ENCODE measurements at places on chromosomes 4 and X.
A peak's percentile ranks its signal among the peaks of the same experiment; 100 is the strongest.

- no peak for DNase-seq
Measured at GRCh38 chr4:128039568-128039967, 21.5 kb upstream of the LARP1B start.

DNA sequence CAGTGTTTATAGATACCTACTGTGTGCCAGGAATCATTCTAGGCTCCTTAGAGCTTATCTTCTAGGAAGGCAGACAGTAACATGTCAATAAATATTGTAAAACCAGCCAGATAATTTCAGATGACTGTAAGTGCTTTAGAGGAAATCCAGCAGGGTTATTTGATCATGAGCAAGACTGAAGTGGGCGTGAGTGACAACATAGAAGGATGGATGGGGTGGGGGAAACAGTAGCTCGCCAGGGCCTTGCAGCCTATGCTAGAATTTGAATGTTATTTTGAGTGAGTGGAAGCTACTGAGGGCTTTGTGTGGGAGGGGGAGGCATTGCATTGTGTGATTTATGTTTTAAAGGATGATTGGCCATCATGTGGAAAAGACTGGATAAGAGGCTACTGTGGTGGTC is 6.7 kb downstream of the SRD5A3 start:
- DNase-seq = no peak

DNA sequence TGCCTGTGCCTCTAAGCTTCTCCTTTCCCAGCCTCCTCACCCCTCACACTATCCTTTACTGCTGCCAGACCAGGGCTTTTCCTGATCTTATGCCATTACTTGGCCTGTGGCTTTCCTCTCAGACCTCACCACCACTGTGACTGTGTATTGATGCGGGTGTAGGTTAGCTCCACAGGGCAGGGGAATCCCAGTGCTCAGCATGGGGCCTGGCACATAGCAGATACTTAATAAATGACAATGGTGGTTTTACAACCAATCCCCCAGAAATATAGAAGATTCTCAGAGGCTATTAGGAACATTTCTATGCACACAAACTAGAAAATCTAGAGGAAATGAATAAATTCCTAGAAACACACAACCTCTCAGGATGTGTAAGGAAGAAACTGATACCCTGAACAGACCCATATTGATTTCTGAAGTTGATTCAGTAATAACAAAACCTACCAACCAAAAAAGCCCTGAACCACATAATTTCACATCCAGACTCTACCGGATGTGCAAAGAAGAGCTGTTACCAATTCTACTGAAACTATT is 129.6 kb upstream of the QRFPR start:
- DNase-seq = no peak

DNA sequence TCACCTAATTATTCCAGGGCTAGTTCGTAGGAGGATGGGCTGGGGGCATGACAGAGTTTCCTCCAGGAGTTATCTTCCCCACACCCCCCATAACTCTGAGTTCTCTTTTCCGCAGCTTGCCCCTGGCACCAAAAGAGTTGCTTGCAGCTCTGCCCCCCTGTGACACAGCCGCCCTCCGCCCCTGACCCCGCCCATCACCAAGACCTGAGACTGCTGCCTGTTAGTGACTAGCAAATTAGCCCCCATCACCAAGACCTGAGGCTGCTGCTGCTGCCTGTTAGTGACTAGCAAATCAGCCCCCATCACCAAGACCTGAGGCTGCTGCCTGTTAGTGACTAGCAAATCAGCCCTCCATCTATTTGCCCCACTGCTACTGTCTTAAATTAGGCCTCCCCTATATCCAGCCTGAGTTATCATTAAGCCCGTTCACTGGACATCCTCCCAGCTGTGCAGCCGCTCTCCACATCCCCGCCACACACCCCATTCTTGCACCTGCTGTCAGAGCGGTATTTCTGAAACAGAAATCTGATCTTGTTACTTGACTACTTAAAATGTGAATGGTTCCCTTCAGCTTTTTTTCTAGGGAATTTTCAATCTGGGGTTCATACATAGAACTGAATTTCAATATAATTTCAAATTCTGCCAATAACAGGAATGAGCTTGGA is 1.5 kb upstream of the PAPSS1 start:
- DNase-seq = no peak

- no peak for DNase-seq
Measured at GRCh38 chrX:151680805-151681204, 14.5 kb upstream of the PRRG3 start.

DNA sequence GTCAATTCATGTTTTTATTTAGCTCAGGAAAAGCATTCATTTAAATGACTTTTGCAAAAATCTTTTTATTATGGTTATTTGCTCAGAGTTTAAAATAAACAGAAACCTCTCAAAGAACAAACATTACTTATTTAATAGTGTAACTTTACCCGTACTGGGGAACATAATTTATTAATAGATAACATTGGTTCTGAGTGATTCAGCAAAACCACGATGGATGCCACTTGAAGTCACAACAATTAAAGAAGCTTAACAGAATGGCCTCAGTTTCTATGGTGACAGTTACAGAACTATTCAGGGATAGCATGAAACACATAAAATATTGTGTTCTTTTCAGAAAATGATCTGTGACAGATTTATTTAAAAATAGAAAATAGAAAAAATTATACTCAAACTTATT is 368.7 kb downstream of the CCSER1 start:
- DNase-seq = no peak

- no peak for DNase-seq
Measured at GRCh38 chr4:1517592-1518411, 111.6 kb upstream of the NKX1-1 start.

GRCh38 chrX:69286565-69286906 is 121.3 kb upstream of the PJA1 start:
- DNase-seq = no peak

DNA sequence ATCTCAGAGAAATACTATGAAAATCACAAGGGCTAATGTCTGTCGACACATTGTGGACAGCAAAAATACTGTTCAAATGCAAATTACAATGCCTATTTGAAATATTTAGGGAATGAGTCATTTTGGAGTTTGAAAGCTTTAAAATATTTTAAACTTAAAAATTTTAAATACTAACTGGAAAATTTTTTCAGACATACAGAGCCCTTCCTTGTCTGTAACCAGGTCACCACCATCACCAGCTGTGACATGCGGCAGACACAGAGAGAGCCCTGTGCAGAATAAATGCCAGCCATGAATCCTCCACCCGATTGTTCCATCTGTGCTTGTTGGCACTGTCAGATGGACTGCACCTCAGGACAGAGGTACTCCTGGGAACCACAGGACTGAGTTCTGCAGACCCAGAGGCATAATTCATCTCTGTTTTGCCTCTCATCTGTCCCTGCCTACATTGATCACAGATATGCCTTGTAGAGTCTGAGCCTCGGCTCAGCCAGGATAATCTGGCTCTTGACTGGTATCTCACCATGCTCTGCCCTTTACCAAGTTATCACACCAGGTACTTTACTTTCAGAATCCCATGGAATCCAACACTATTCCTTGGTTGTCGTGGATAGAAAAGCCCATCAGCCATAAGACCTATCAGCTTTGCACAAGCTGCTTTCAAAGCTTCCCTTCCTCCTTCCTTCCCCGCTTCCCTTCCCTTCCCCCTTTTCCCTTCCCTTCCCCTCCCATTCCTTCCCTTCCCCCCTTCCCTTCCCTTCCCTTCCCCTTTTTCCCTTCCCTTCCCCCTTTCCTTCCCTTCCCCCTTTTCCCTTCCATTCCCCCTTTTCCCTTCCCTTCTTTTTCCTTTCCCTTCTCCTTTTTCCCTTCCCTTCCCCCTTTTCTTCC is 67.2 kb downstream of the TBC1D9 start:
- DNase-seq = no peak

- no peak for DNase-seq
Measured at GRCh38 chr4:141350122-141350905, 129.6 kb downstream of the ZNF330 start.

GRCh38 chr4:17511509-17511949 is 361 bp downstream of the QDPR start:
- peak; percentile 78 for DNase-seq

GRCh38 chrX:129831091-129831885 is 12.4 kb downstream of the ZDHHC9 start:
- peak; percentile 60 for DNase-seq

DNA sequence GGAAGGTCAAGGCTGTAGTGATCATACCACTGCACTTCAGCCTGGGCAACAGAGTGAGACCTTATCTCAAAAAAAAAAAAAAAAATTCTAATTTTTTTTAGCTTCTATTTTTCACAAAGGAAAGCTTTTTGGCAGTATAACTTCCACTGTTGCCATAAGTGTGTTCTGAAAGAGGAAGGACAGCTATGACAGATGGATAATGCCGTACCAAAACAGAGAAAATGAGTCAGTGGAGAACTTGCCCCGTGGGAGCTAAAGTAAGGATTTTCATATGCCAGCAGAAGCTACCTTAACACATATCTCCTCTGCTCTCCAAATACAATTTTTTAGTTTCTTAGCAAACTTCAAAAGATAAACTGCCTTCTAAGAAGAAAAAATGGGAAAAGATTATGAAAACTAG is 43.7 kb downstream of the RPS3A start:
- no peak for DNase-seq

DNA sequence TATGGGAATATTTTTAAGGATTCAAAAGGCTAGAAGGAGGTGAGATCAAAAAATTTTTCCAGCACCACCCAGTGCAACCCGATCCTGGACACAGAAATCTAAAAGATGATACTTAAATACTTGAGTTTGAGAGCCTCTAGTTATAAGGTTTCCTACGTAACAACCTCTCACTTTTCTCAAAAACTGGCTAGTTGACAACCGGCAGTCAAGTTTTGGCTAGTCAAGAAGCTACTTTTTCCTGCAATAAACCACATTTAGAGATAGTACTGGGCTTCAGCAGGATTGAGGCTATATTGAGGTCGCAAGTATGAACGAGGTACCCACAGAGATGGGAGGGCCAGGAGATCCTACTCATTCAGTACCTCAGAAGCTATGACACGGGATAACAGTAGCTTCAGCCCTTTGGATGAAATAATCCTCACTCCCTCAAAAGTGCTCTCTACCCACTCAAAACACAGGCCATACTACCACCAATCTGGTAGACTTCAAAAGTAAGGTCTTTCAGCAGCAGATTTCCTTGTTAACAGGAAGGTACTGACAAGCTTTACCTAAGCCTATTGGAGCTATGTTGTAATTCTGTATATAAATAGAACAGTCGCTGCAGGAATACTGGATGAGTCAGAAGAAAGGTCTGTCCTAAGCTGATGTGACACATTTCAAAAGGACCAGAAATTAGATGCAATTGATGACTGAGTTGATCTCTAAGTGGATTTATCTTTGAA is 1.5 kb upstream of the TSPAN5 start:
- DNase-seq = no peak

- no peak for DNase-seq
Measured at GRCh38 chr4:66373268-66373667, 703.0 kb upstream of the EPHA5 start.

DNA sequence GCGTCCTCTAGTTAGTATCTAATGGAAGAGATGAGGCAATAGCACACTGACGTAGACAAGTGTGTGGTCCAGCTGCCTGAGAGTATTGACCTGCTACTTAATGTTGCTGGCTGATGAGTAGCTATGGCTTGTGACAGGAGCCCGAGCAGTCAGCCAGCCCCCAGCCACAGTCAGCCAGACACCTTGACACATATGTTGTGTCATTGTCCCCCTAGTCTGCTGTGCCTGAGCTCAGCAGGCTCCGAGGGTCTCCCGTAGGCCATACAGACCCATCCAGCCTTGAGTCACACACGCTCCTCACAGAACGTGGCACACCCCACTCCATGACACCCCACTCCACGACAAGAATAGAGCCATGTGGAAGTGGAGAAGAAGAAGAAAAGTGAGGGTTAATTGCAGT is 362.1 kb downstream of the UNC5C start:
- no peak for DNase-seq

DNA sequence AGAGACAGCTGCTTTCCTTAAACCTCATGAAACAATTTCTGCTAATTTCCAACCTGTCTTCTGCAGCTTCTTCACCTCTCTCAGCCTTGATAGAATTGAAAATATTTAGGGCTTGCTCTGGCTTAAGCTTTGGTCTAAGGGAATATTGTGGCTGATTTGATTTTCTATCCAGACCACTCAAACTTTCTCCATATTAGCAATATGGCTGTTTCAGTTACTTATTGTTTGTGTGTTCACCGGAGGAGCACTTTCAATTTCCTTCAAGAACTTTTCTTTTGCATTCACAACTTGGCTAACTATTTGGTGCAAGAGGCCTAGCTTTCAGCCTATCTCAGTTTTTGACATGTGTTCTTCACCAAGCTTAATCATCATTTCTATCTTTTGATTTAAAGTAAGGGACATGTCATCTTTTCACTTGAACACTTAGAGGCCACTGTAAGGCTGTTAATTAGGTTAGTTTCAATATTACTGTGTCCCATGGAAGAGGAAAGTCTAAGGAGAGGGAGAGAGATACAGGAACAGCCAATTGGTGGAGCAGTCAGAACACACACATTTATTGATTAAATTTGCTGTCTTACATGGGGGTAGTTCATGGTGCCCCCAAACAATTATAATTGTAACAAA is 213.2 kb downstream of the RASL11B start:
- no peak for DNase-seq

Measured in nucleus accumbens (tissue), 56 donors.